ENCODE measurements at places on chromosomes 7 and 10. TPM values are rescaled to one million over a fixed set of nuclear protein-coding genes. Genes with fewer than 3 reads are reported as not detected.

DNA sequence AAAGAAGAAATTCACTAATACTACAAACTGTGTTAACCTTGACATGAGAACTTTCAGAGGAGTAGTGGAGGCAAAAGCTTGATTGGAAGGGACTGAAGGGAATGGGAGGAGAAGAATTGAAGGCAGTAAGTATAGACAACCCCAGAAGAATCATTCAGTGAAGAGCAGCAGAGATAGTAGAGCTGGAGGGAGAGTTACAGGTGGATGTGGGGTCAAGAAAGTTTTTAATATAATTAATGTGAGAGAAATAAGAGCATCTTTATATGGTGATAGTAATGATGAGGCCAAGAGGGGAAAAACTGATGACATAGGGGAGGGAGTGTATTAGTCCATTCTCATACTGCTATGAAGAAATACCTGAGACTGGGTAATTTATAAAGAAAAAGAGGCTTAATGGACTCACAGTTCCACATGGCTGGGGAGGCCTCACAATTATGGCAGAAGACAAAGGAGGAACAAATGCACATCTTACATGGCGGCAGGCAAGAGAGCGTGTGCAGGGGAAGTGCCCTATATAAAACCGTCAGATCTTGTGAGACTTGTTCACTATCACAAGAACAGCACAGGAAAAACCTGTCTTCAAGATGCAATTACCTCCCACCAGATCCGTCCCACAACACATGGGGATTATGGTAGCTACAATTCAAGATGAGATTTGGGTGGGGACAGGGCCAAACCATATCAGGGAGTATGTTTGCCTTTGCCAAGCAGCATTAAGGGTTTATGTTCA is 88.3 kb upstream of the PIK3CG start:
- DNase-seq = no peak

- no peak for DNase-seq
These were observed 182.9 kb downstream of the ANK3 start for GRCh38 chr10:60206735-60207134.

DNA sequence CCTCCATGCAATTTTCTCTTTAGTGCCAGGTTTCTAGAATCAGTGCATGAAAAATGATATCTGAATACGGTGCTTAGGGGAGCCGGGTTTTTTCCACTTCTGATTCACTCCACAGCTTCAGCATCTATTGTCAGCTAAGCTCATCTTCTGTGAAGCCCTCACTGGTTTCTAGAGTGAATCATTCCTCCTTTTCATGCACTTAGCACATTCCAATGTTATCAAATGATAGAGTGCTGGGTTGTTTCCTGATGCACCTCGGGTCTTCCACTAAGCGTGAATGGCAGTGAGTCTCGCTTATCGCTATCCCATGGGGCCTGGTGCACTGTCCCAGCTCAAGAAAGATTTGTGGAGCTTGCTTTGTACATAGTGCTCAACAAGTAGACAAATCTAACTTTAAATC is 170.9 kb upstream of the RHEB start:
- DNase-seq = no peak

- no peak for DNase-seq
These were observed 41.4 kb upstream of the ZMIZ1 start for GRCh38 chr10:79027147-79028055.

- DNase-seq = no peak
These were observed at the start of gene NIPSNAP2 for GRCh38 chr7:55964261-55965099. TSS of gene NIPSNAP2 (plus strand) at chr7:55964585. CDS start at chr7:55964610, 25 bp downstream.

DNA sequence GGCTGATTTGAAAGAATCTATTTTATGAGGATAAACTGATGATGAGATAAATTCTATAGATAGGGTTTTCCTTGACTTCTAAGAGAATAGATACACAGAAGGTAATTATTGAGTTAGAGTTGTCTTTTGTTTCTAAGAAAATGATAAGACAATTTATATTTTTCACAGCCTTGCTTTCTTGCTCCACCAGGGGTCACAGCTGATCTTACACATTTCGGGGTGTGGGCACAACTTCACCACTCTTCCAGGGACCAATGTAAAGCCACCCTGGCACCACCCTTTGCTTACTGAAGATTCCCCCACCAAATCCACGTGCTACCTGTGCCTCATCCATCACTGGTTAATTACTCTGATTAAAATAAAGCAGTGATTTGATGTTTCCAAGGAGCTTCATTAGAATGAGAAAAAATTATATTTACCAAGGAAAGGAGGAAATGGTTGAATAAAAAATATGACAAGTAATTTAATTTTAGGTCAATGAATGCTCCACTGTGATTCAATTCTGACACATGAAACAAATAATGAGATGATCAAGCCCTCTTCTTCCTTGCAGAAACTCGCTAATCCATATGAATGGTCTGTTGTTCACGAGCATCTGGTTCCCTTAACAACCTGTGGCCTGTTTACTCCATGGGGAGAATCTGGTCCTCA is 177.3 kb upstream of the TNS3 start:
- no peak for DNase-seq

DNA sequence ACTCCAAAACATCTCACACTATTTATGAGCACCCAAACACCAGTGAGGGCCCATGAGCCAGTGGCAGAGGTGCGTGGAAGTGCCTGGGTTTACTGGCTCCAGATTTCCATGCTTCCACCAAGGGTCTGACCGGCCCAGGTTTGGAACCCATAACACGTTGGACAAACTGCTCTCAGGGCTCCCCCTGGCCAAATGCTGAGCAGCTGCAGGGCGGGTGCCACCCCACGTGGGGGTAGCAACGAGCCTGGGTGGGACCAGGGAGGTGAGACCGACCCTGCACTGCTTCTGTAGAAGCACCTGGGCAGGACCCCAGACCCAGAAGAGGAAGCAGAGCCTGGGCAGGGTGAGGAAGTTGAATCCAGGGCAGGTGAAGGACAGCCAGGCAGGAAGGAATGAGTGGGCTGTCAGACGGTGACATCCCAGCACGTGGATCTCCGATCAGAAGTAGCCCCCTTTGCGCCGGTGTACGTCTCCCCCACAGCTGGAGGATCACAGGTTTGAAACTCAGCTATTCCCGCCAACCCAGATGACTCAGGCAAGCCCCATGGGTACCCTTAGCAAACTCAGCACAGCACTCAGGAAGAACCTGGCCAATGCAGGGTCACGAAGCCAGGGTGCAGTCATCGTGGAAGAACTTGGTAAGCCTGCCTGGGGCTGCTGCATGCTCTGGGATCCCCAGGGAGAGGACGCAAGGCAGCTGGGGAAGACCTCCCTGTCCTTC is 100.4 kb upstream of the DDC start:
- DNase-seq = no peak

- DNase-seq = no peak
These were observed 7.4 kb downstream of the TAS2R41 start for GRCh38 chr7:143485094-143485493.

- no peak for DNase-seq
These were observed 1.8 kb downstream of the KLLN start for GRCh38 chr10:87861566-87861952.

DNA sequence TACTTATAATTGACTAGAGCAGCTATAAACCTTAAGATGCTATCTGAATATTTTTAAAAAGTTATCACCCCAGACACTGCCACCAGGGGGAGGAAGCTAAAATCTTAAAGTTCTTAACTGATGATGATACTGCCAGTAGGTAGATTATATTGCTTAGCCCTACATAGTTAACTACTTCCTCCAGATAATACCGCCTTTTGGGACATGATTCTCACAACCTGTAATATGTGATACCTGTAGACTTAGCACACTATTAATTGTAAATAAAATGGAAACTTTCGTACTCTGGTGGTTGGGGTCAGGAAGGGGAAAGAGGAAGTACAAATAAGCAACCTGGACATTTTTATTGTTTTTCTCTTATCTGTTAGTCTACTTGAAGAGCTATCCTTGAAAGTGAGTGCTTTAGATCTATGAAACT is 268.9 kb downstream of the ADK start:
- no peak for DNase-seq

- no peak for DNase-seq
These were observed 49.5 kb upstream of the CREB5 start for GRCh38 chr7:28362812-28363211.

DNA sequence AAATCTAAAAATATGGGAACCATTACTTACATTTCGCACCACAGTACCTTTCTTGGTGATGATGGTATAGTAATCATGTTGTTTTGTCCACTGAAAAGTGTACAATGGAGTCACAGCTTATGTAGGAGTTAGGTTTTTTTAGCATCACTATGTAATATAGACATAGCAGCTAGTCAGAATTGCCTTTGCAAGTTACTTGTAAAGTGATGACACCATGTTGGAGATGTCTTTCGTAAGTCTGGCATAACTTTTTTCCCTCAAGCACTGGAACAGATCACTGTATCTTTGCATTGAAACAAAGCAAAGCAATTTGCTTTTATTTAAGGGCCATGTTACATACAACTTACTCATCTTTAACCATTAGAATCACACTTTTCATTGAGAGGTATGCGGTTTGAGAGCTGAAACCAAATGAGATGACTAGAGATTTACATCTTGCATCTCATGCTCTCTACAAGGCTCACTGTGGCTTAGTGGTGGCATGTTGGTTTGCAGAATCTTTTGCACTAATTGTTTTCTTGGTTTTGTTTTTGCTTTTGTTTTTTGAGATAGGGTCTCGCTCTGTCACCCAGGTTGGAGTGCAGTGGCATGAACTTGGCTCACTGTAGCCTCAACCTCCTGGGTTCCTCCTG is 18.3 kb downstream of the UBN2 start:
- no peak for DNase-seq

DNA sequence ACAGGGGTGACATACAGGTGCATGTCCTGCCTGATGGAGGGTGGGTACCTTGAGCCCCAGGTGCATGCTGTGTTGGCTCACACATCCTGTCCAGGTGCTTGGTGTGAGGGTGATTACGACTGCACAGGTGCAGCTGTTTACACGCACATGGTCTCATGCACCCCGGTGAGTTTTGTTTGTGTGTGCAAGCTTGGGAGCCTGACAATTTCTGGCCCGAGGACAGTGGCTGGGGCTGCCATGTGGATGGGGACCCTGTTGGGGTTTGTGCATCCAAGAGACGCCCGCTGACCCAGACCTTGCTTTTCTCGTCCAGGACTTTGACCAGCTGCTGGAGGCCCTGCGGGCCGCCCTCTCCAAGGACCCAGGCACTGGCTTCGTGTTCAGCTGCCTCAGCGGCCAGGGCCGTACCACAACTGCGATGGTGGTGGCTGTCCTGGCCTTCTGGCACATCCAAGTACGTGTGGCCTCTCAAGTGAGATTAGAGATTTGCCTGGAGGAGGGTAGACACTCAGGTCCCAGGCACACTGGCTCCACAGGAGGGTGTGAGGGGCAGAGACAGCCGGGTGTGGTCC is 61.7 kb downstream of the PRF1 start:
- DNase-seq = no peak

DNA sequence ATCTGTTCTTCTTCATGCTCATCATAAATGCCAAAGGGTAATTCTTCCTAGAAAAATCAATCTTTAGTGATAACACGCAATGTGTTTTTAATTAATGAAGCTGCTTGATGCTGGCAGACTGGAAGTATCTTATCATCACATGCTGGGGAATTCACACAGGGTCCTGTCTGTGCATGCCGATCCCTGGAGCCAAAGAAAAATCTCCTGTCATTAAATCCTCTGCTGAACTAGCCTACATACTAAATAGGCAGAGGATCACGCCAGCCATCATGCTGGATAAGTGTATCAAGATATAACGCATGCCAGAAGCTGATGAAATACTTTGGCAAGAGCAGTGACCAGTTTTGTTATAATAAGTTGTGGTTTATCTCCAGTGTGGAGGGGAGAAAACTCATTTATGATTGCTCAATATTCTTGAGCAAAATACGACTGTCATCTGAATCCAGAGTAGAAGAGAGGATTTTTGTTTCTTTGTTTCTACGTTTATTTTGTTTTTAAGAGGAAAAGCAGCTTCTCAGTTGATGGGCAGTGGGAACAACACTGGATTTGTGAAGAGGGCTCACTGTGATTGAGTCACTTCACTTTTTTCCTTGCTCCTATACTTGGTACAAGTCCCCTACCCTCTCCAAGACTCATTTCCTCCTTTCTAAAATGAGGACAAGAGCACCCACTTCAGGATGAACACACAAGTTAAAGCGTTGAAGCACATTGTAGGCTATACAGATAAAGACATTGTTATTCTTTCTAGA is 649.1 kb downstream of the TNS3 start:
- DNase-seq = peak; percentile 95

- no peak for DNase-seq
These were observed 3.0 kb downstream of the ZFAND2A start for GRCh38 chr7:1156782-1157535.

GRCh38 chr10:130301021-130301892 is 165.1 kb downstream of the GLRX3 start:
- DNase-seq = no peak

GRCh38 chr7:128150223-128150865 is 90.7 kb upstream of the LEP start:
- no peak for DNase-seq

GRCh38 chr10:113139699-113140098 is 189.7 kb downstream of the TCF7L2 start:
- DNase-seq = no peak

DNA sequence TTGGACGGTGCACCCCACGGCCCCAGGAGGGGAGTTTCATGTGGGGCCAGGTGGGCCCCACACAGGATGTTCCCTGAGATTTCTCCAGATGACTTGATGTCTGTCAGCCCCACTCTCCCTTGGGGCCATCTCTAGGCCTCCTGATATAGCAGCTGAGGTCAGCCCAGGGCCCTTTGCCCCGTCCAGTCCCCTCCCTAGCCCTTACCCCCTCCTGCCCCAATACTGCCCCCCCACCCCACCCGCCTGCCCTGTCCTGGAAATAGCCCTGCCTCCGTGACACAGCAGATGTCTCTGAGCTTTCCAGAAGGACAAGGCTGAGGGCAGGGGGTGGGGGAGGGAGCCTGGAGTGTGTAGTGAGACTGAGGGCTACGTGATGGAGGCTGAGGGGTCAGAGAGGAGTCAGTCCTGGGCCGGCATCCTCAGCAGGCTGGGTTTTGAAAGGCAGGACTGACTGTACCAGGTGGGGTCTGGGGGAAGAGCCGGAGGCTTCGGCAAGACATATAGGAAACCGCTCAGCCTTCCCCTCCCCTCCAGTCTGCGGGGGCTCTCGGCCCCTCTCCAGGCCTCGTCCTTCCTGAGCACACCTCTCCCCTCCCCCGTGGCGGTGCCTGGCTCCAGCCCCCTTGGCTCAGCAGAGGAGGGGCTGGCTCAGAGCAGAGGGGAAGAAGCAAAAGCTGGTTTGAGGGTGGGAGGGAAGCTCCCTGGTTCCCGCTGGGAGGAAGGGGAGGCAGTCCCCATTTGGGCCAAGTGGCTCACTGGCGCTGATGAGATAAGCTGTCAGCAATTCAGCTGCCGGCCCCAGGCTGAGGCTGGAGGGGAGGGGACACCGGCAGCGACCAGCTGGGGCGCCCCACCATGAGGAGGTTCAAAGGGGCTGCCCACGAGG is 2.0 kb downstream of the FLNC start:
- no peak for DNase-seq

Gene ATRNL1
- polyA plus RNA-seq = not detected

Gene MYL7
- polyA plus RNA-seq = 0.26 TPM

Gene GATA3
- polyA plus RNA-seq = 0.09 TPM

Gene NRCAM
- polyA plus RNA-seq = 1.8 TPM

Gene CCDC126
- polyA plus RNA-seq = 5.0 TPM

Gene ACBD7
- 0.76 TPM for polyA plus RNA-seq

Data from BJ (cell line).